Mucosa of gallbladder (tissue), 1 donor: ENCODE measurements at places on chromosomes 5 and 9.

GRCh38 chr5:151722546-151722945 lies 35.8 kb upstream of the SPARC start:
- DNase-seq = no peak

GRCh38 chr5:128234928-128235641 lies 151.5 kb downstream of the SLC12A2 start:
- no peak for DNase-seq

- no peak for DNase-seq
Observed at GRCh38 chr9:114316605-114317230, 6.2 kb upstream of the ORM1 start.

GRCh38 chr9:98280574-98280973 lies 25.1 kb upstream of the TBC1D2 start:
- DNase-seq = no peak

GRCh38 chr5:74130155-74130897 lies 504.3 kb downstream of the ARHGEF28 start:
- DNase-seq = no peak

- no peak for DNase-seq
Observed at GRCh38 chr9:1298046-1298445, 247.9 kb downstream of the DMRT2 start.

GRCh38 chr5:132389051-132389331 lies 19.5 kb downstream of the SLC22A5 start:
- no peak for DNase-seq

DNA sequence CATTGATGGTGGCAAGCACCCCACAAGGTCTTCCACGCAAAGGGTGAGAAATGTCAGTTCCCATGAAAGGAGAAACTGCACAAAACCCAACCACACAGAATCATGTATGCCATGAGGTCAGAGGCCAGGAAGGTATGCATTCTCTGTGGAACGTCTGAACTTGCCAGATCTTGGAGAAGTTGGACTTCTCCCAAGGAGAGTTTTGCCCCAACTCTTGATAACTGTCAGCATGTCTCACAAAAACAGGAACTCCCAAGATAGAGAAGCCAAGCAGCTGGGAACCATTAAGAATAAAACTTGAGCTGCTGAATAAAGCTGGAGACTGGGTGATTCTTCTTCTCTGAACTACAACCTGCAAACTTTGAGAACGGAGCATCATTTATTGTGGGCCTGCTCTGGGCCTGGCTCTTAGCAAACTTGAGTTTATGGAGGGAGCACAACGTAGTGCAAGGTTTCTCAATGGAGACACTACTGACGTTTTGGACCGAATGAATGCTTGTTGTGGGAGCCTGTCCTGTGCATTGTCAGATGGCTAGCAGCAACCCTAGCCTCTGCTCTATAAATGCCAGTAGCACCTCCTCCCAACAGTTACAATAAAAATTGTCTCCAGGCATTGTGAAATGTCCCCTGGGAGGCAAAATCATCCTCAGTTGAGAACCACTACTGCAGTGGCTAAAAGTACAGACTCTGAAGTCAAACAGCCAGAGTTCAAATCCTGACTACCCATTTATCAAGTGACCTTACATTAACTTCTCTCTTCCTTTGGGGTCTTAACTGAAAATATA lies 193.5 kb downstream of the ACTL7B start:
- no peak for DNase-seq

GRCh38 chr9:73807952-73808351 lies 656.3 kb downstream of the ANXA1 start:
- DNase-seq = no peak

DNA sequence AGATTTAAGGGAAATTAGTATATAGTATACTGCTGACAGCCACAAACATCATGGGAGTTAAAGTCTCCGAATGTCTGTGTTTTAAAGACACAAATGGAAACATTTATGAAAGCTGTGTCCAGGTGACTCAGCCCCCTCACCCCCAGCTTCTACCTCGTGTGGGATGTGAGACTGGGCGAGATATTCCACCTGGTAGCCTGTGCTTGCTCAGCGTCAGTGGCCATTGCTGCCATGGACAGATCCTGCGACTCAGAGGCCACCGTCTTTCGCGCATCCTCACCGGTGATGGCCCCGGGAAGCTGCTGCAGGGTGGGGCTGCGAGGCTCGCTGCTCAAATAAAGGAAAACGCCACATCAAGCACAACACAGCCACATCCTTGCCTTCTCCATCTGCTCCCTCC lies 31.2 kb upstream of the EXOC3 start:
- no peak for DNase-seq

DNA sequence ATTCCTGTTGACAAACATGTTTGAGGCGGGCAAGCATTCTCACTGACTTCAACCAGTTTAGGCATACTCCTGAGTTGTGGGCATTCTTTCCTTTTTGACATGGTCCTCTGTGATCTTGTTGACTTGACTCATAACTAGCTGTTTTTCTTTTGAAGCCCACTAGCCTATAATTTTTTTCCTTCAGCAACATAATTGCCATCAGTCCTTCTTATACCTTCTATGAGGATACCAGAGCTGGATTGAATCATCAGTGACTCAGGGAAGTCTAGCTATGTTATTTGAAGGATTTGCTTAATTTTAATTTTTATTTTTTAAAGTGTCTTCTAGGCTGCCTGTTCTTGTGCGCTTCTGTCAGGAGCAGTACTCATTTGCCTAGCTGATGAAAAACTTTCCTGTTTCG lies 259.5 kb downstream of the NR3C1 start:
- no peak for DNase-seq

DNA sequence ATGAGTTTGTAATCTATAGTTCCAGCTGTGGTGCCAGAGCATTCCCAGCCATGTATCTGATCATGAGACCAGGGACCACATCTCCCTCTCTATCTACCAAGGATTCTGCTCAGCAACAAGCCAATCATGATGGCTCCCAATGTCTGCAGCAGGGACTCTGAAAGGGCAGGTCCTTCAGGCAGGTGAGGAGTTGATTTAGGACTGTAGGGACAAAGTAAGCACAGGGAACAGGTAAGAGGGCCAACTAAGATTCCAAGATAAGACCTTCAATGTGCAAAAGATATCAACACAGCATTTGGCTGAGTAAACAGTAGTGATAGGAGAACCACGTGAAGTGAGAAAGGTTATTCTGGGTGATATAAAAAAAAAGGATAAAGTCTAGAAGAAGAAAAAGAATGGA lies 8.5 kb downstream of the XPA start:
- DNase-seq = no peak

GRCh38 chr5:179169836-179170235 lies 109.7 kb downstream of the ZNF354C start:
- no peak for DNase-seq

GRCh38 chr5:113806904-113807303 lies 293.4 kb downstream of the YTHDC2 start:
- no peak for DNase-seq

DNA sequence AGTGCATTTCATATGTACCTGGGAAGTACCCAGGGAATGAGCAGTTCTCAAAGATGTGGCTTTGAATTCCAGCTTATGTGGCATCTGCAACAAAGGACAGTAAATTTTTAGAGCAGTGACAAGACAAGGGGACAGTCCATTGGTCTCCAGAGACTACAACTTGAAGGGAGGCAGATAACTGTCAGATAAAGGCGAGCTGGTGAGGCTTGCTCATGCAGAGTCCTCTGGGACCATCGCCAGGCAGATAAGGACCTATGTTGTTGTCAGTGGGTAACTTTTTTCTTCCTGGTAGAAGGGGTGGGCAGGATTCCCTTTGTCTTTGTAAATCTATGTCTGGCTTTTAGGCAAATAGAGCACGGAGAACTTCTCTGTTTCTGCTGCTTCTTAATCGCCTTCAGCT lies 120.2 kb downstream of the ICE1 start:
- DNase-seq = no peak

GRCh38 chr9:19138084-19138483 lies 10.8 kb upstream of the PLIN2 start:
- DNase-seq = no peak

DNA sequence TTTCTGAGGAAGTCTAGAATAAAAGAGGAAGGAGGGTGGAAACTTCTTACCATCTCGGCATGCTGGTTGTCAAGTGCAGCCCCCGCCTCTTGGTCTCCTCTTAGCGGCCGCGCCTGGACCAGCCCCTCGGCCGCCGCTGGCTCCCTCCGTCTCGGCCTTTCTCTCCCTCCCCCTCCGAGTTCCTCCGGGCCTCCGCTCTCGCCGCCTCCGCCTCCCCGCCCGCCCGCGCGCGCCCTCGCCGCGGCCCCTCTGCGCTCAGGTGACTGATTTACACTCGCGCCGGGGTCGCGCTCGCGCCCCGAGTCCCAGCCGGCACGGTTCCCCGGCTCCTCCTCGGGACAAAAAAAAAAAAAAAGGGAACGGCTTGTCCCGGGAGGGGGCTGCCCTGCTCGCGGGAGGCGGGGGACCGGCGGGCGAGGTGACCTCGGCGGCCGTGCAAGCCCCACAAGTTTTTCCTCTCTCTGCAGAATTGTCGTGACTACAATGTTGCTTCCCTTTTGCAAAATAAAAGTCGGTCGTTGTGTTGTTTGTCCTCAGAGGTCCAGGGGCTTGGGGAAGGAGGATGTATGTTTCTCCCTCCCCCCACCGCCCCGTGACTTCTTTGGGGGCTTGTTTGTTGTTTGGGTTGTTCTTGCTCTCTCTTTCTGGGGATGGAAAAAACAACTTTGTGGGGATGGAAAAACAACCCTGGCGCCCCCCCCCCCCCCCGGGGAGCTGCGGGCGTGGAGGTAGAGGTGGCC lies at the start of gene BNC2:
Gene BNC2, minus strand, starts transcription at position 75 of the 740 bp plus-strand sequence. Its CDS starts 22 bp downstream, at position 53.
- peak; percentile 29 for DNase-seq

- DNase-seq = no peak
Observed at GRCh38 chr5:134028496-134028895, 23.7 kb upstream of the VDAC1 start.

DNA sequence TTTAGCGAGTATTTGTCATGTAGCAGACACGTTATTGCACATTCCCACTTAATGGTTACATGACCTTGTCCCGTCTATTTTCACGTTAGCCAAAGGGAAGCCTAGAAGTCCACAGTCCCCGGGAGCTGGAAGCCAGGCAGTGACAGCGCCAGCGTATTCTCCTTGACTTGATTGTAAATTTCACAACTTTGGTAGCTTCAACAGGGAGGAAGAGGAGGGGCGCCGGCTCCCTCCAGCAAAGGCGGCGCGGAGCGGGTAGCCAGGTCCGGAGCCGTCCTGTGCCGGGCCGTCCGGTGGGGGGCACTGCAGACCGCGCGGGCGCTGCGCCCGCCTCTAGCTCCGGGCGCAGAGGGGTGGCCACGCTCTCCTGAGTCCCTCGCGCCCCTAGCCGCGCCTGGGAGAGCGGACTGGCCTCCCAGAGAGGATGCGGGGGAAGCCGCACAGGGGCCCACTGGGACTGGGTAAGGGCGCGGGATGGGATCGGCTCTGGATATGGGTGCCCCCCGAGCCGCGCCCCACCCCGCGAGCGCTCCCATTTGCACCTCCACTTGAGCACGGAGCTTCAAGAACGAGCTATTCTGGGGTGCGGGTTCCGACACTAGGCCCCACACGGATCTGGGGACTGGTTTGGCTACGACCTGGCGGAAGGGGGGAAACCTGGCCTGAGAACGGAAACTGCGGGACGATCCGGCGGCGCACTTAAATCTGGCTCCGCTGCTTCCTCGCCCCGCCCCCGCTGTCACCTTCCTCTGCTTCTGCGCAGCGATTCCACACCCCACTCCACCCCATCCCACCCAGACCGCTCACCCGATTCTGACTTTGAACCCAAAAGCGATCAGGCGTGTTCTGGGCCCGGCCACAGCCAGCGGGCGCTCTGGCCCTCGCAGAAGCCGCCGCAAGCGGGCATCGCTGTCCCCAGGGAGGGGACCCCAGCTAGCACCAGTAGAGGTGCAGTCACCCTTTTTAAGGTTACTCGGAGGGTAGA lies 23.8 kb downstream of the KLF4 start:
- DNase-seq = peak; percentile 48

GRCh38 chr5:122145906-122146305 lies 16.6 kb downstream of the ZNF474 start:
- DNase-seq = no peak

GRCh38 chr9:97519441-97519970 lies 18.0 kb downstream of the TMOD1 start:
- DNase-seq = no peak

DNA sequence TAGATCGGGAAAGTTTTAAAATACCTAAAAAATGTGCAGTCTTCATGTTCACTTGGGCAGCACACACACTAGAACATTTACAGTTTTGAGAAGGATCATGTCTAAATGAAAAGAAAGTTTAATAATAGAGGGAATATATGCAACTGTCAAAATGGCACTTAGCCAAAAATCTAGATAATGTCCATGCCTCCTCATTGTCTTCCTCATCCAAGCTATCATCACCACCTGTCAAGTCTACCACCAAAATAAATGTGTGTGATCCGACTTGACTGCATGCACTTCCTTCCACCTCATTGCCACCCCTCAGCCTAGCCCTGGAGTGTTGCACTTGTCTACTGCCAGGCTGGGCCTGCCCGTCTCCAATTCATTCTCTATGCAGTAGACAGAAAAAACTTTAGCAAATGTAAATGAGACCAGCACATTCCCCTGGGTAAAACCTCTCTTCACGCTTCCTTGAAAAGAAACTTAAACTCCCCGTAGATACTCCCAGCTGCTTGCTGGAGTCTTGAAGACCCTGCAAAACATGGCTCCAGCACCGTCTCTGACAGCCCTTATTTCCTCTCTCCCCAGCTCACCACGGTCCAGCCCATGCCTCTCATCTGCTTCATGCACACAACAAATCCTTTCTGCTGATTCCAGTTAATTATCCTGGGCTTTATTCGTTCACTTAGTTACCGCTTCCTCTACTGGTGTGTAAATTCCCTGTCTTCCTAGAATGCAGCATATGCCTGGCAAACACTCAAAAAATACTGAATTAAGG lies 66.9 kb downstream of the FANCC start:
- DNase-seq = no peak

DNA sequence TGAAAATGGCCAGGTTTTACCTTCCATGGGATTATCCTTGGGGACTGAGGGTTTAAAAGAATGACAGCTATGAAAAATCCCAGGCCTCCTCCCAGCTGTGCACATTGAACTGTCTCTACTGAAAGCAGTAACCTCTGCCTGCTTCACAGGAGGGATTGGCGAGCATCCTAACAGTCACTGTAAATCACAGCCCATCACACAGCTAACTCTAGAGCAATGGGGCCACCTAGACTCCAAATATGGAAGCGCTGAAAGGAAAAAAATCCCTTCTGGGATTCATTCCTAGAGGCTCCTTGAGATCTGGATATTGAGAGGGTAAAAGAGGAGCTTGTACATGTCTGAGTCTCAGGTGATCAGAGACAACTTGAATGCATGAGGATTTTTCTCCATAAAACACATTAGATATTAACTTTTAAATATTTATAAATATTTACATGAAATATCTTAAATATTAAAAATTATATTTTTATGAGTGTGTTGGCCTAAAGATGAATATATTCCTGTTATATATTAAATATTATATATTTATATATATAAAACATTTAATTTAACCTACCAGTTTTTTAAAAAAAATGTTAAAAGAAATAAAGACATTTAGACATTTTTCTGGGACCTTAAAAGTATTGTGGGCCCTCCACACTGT lies 133.8 kb upstream of the SLC24A2 start:
- no peak for DNase-seq

DNA sequence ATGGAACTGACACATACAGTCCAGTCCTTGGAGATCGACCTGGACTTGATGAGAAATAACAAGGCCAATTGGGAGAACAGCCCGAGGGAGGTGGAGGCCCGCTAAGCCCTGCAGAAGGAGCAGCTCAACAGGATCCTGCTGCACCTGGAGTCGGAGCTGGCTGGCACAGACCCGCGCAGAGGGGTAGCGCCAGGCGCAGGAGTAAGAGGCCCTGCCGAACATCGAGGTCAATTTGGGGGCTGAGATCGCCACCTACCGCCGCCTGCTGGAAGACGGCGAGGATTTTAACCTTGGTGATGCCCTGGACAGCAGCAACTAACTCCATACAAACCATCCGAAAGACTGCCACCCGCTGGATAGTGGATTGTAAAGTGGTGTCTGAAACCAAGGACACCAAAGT lies 1610.1 kb upstream of the ACO1 start:
- no peak for DNase-seq
